ENCODE measurements at places on chromosomes 2 and 18. TPM values are rescaled to one million over a fixed set of nuclear protein-coding genes. Genes with fewer than 3 reads are reported as not detected.

GRCh38 chr2:44836916-44837315 is 104.6 kb upstream of the SIX3 start:
- H3K4me3 ChIP-seq: no peak overlapping the region
- DNase-seq: no peak
- H3K36me3 ChIP-seq: no peaks in the 10 kb centered on the region
- peaks cover 2% of the 10 kb centered on the region for H3K4me1 ChIP-seq

DNA sequence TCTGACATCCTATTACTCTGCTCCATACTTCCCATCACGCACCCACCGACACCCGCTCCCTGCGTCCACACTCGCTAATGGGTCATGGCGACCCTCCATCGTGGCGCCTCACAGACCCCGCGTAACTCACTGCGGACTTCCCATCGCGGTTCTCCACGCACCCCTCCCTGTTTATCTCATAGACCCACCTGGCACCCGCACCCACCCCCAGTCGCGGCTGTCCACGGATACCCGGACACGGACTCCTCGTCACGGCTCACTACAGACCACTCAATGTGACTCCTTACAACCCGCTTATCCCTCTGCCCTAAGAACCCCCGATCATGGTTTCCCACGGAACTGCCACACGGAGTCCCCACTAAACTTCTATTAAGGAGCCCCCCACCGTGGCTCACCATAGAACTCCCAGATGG is 458 bp downstream of the CXXC1 start:
- no peaks in the 10 kb centered on the region for H3K27me3 ChIP-seq
- peaks cover 53% of the 10 kb centered on the region for H3K4me1 ChIP-seq
- H3K4me3 ChIP-seq: peak overlapping the region; percentile 100
- DNase-seq: no peak
- H3K27ac ChIP-seq: peak overlapping the region; percentile 99

DNA sequence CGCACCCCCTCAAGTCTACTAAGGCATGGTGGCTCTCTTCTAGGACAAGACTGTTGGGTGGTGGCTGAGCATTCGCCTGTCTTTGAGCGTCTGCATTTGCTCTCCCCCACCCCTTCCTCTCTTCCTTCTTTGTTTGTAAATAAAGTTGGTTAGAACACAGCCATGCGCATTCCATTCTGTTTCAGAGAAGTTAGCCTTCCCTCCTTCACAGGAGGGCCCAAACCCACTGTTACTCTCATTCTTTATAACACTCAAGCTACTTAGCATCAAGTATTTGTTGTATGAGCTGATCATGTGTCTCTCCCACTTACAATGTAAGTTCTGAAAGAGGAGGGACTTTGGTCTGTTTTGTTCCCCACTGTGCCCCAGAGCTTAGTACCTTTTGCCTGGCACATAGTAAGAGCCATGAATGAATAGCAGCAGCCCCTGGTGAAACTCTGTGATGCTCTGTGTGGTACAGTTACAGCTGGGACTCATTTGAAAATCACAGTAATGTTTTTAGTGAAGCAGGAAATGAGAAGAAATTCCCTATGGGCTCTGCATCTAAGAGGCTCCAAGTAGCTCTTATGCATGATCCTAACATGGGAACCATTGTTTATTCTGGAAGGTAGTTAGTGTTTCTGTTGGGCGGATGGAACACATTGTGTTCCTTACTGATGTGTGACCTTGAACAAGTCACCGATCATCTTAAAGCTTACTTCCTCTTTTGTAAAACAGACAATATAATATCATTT is 7.7 kb downstream of the MGAT5 start:
- peak overlapping the region; percentile 63 for H3K27ac ChIP-seq
- no peak overlapping the region for H3K4me3 ChIP-seq
- no peaks in the 10 kb centered on the region for H3K27me3 ChIP-seq
- no peak for DNase-seq
- peaks cover 17% of the 10 kb centered on the region for H3K36me3 ChIP-seq
- H3K4me1 ChIP-seq: peaks cover 78% of the 10 kb centered on the region

Gene FSIP2
- 0.13 TPM for total RNA-seq

- H3K4me1 ChIP-seq: no peaks in the 10 kb centered on the region
- H3K4me3 ChIP-seq: no peak overlapping the region
- no peak overlapping the region for H3K27ac ChIP-seq
- no peaks in the 10 kb centered on the region for H3K36me3 ChIP-seq
- no peaks in the 10 kb centered on the region for H3K27me3 ChIP-seq
These were observed 411.7 kb downstream of the DSEL start for GRCh38 chr18:67104700-67105284.
